ENCODE measurements at places on chromosomes 4 and X. TPM values are rescaled to one million over a fixed set of nuclear protein-coding genes. Genes with fewer than 3 reads are reported as not detected.
A peak's percentile ranks its signal among the peaks of the same experiment; 100 is the strongest.

GRCh38 chrX:18886344-18887161 is 97.4 kb downstream of the PHKA2 start:
- no peaks in the 10 kb centered on the region for H3K36me3 ChIP-seq
- H3K27me3 ChIP-seq = no peaks in the 10 kb centered on the region
- peaks cover 3% of the 10 kb centered on the region for H3K4me1 ChIP-seq
- peak overlapping the region; percentile 86 for H3K27ac ChIP-seq
- peak; percentile 85 for DNase-seq

GRCh38 chr4:79864500-79865200 is 208.4 kb downstream of the ANTXR2 start:
- H3K4me1 ChIP-seq = no peaks in the 10 kb centered on the region
- DNase-seq = no peak
- no peak overlapping the region for H3K4me3 ChIP-seq
- no peaks in the 10 kb centered on the region for H3K27me3 ChIP-seq
- H3K27ac ChIP-seq = no peak overlapping the region

DNA sequence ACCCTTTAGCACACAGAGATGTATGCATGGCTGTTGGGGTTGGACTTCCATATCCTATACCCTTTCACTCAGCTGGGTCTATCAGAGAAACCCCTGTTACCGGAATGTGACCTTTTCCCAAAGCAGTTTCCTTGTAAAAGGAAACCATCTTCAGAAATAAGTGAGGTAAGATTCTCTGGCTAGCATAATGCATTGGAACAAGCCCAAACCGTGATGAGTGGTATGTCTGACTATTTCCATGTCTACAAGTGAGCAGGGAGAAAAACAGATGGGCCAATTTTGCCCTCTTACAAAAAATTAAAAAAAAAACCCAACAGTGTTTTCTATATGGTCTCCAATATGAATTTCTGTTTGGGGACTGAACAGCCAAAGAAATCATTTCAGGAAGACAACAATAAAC is 283.9 kb downstream of the SMARCA1 start:
- H3K27ac ChIP-seq = no peak overlapping the region
- no peak overlapping the region for H3K4me3 ChIP-seq
- DNase-seq = no peak
- H3K27me3 ChIP-seq = no peaks in the 10 kb centered on the region

The SH3RF1 gene
- polyA plus RNA-seq = 21.1 TPM

- H3K27me3 ChIP-seq = no peaks in the 10 kb centered on the region
- H3K4me1 ChIP-seq = no peaks in the 10 kb centered on the region
- H3K36me3 ChIP-seq = no peaks in the 10 kb centered on the region
- DNase-seq = no peak
- H3K27ac ChIP-seq = no peak overlapping the region
Measured at GRCh38 chrX:12197030-12197429, 58.8 kb downstream of the FRMPD4 start.

The ARHGEF38 gene
- polyA plus RNA-seq = 9.3 TPM

GRCh38 chr4:170198747-170199146 is 109.0 kb upstream of the AADAT start:
- no peak overlapping the region for H3K27ac ChIP-seq
- no peak for DNase-seq
- H3K36me3 ChIP-seq = no peaks in the 10 kb centered on the region
- H3K4me1 ChIP-seq = no peaks in the 10 kb centered on the region
- no peak overlapping the region for H3K4me3 ChIP-seq
- H3K27me3 ChIP-seq = no peaks in the 10 kb centered on the region

The TMPRSS11E gene
- 0.20 TPM for polyA plus RNA-seq

The NSUN7 gene
- 17.0 TPM for polyA plus RNA-seq

GRCh38 chr4:5381961-5382441 is 326.4 kb downstream of the EVC2 start:
- no peak overlapping the region for H3K27ac ChIP-seq
- H3K4me3 ChIP-seq = no peak overlapping the region
- no peaks in the 10 kb centered on the region for H3K27me3 ChIP-seq
- DNase-seq = no peak
- no peaks in the 10 kb centered on the region for H3K4me1 ChIP-seq

DNA sequence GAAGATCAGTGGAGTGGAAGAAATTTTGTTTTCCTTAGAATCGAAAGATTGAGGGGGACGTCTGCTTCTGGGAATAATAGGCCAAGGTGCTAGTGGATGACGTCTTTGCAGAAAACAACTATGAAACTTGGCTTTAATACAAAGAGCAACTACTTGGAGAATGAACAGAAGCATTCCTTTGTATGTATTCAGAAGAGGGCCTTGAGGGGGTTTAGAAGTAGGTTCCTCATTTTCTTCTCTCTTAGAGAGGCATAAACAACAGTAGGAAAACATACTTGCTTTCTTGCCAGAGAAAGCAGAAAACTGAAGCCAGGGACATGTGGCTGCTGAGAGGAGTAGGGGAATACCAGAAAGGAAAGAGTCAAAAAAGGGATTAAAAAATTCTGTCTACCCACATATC is 167.8 kb downstream of the ZNF330 start:
- H3K4me3 ChIP-seq = no peak overlapping the region
- no peaks in the 10 kb centered on the region for H3K36me3 ChIP-seq
- no peaks in the 10 kb centered on the region for H3K27me3 ChIP-seq
- DNase-seq = no peak
- H3K27ac ChIP-seq = no peak overlapping the region
- no peaks in the 10 kb centered on the region for H3K4me1 ChIP-seq

- H3K4me3 ChIP-seq = no peak overlapping the region
- H3K4me1 ChIP-seq = no peaks in the 10 kb centered on the region
- H3K27me3 ChIP-seq = peaks cover 5% of the 10 kb centered on the region
Measured at GRCh38 chr4:15918484-15919129, 19.9 kb downstream of the FGFBP1 start.

GRCh38 chr4:142091691-142092182 is 455.4 kb downstream of the IL15 start:
- H3K27ac ChIP-seq = no peak overlapping the region
- no peaks in the 10 kb centered on the region for H3K27me3 ChIP-seq
- H3K4me3 ChIP-seq = no peak overlapping the region

DNA sequence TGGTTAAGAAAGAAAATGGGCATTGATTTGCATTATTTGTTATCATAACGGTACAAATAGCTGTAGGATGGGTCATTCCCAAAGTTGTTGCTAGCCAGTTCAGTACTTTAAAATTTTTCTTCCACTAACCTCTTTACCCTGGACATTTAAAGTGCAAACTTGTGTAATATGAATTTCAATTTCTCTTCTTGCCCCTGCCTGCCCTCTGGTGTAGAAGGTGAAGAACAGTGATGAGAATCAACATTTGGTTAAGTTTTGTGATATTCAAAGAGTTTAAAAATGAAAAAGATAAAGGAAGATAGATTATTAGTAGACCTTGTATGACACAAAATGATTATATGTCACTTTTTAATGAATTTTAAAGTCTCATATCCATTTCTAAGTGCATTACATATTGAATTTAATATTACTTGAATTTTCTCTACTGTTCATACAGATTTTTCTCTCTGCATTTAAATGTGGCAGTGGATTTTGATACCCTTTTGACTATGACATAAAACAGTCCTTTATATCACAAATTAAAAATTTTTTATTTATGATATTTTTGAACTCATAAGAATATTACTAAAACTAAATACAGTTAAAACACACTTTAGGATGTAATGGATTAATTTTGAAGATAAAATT is 337.7 kb downstream of the BMPR1B start:
- H3K27me3 ChIP-seq = no peaks in the 10 kb centered on the region
- H3K4me3 ChIP-seq = no peak overlapping the region
- H3K36me3 ChIP-seq = no peaks in the 10 kb centered on the region
- no peak overlapping the region for H3K27ac ChIP-seq
- no peak for DNase-seq

The F8A2 gene
- polyA plus RNA-seq = not detected
